ENCODE measurements at places on chromosomes 1 and 21.

- DNase-seq, result no peak
These were observed 878.5 kb downstream of the USP25 start for GRCh38 chr21:16608209-16608830.

- DNase-seq, result no peak
These were observed 65.7 kb upstream of the APP start for GRCh38 chr21:26236281-26236680.

- no peak for DNase-seq
These were observed 66.0 kb downstream of the VCAM1 start for GRCh38 chr1:100785470-100786052.

DNA sequence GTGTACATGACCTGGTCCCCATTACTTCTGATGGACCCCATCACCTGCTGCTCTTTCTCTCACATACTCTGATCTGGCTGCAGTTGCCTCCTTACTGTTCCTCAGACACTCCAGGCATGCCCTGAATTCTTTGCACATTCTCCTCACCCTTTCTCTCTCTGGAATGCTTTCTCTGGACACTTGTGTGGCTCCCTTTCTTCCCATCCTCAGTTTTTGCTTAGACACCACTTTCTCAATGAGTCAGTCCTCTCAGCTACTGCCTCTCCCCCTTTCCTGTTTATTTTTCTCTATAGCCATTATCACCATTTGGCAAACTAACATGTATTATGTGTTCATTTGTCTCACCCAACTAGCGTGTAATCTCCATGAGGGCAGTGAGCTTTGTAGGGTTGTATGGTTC lies 28.1 kb downstream of the PLXNA2 start:
- no peak for DNase-seq

GRCh38 chr21:39555911-39556590 lies 56.7 kb upstream of the B3GALT5 start:
- DNase-seq, result peak; percentile 58

- peak; percentile 63 for DNase-seq
These were observed at the start of gene CYP2J2 for GRCh38 chr1:59926381-59927123. Gene CYP2J2 (minus strand): TSS chr1:59926773. CDS start chr1:59926746, 27 bp downstream.

- no peak for DNase-seq
These were observed 82.9 kb downstream of the HLX start for GRCh38 chr1:220962031-220962751.

- no peak for DNase-seq
These were observed 860.8 kb downstream of the BRINP3 start for GRCh38 chr1:189616893-189617292.

DNA sequence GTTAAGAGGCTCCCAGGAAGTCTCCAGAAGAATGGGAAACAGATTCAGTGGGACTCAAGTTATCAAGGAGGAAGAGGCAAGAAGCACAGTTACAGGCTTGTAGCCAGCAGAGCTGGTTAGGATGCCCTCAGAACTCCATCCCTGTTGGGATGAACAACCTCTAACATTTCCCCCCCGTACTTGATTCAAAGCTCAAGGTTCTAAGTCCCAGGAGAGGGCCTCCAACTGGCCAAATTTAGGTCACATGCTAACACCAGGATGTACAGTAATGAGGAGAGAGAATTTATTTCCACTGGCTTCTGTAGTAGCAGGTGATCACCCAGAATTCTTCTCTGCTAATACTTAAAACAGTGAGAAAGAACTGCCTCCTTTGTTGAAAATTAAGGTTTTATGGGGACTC lies 22.3 kb upstream of the HSPA13 start:
- DNase-seq, result no peak

- DNase-seq, result no peak
These were observed 16.8 kb downstream of the GNG12 start for GRCh38 chr1:67816506-67816905.

DNA sequence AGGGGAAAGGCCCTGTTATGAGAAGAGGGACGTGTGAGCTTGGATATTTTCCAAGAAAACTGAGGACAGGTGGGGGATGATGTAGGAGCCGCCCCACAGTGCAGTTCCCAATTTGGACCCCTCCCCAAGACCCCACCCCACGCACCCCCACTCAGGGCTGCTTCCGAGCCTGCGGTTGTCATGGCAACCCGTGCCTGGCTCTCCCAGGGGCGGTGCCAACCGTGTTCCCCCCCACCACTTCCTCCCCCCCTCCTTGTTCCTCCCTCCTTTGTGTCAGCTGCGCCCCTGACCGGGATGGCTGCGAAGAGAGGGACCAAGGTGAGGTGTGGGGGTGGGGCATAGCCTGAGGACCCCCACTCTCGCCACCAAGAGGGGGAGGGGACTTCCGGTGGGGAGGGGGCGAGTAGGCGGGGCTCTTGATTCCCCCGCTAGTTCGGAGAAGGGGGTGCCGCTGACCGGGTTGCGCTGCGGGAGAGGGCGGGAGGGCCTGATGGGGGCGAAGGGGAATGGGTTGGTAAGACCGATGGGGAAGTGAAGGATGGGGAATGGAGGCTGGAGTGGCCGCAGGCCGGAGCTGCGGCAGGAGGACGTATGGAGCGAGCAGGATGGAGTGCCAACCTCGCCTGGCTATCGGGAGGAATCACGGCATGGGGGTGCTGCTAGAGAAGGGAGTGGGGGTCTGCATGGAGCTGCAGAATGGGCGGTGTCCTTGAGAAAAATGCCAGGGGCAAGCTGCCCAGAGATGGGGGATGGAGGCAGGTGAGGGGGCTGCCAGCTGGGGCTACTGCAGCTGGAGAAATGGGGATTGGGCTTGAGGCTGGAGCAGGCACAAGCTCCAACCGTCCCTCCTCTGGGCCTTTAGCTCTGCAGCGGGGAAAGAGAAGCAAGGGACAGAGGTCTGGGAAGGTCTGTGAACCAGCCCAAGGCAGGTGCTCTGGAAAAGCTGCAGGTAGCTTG lies 953 bp downstream of the TRIM46 start:
- peak; percentile 32 for DNase-seq

DNA sequence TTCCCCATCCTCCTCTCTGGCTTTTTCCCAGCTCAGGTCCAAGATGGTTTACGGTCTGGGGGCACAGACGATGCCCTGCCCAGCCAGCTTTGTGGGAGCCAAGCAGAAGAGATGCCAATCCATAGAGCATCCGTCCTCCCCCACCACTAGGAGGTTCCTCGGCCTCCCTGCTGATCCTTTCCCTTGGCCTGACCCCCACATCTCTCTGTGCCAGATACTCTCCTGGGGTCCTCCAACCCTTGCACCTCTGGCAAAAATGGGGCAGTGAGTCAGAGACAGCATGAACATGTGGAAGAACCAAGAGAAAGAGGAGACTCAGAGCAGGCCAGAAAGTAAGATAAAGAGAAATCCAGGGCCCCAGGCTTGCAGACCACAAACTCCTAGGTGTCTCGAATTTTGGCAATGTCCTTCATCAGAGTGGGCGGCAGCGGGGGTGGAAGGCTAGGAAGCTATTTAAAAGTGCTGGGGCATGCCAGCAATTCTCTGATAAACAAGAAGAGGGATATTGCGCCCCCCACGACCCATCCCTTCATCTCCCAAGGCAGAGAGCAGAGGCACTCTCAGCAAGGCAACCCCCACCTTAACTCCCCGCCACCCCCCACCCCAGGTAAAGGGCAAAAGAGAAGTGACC lies 11.4 kb downstream of the BLACAT1 start:
- no peak for DNase-seq

DNA sequence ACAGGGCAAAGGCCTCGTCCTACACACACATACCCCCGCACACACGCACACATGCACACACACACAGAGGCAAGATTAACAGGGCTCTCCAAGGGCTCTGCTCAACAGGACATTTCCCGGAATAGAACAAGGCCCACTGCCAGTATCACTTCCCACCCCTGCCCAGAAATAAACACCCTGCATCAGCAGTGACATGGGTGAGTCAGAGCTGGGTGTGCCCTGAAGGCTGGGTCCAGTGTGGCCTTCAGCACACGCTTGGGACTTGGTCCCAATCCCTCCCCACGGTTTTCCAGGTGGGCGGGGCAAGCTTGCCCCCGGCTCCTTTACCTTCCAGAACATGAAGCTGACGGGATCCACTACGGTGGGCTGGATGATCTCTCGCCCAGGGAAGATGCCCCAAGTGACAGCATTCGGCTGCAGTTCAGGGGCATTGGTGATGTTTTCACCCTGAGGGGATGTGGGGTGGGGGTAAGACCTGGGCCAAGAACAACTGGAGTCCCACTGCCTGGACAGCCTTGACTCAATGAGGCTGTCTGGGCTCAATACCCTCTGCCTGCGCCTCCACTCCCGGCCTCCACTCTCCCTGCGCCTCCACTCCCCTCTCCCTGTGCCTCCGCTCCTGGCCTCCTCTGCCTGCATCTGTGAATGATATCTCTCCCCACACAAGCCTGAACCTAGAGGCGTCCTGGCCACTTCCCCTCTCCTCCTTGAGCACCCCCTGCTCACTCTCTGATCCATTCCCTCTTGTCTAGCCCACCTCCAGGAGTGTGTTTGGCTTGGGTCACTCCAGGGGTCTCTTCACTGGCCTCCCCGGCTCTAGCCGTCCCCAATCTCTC lies 14.7 kb downstream of the MTHFR start:
- no peak for DNase-seq

Data from NCI-H2029 (cell line).